Fibroblast of skin of abdomen (primary cell): ENCODE measurements at places on chromosomes 1 and 21.

GRCh38 chr1:99672038-99672437, 26.1 kb downstream of the PALMD start:
- no peak for DNase-seq

DNA sequence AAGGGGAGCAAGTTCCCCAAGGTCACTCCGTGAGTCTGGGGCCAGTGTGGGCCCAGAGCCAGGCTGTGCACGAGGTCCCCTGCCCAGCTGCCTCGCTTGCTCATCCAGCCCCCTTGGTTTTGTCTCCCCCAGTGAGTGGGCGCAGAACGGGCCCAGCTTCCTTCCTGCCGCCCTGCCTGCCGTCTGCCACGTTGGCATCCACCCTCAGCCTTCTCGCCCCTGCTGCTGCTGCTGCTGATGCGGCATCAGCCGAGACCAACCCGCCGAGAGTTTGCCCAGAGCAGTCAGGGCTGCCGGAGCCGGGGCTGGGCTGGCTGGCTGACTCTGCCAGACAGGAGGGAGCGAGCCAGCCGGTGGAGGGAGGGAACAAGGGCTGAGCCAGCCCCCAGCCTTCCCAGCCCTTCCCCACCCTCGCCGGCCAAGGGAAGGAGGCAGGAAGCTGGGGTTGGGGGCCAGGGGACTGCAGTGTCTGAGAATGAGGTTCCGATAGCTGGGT, 31.4 kb upstream of the WASF2 start:
- no peak for DNase-seq

DNA sequence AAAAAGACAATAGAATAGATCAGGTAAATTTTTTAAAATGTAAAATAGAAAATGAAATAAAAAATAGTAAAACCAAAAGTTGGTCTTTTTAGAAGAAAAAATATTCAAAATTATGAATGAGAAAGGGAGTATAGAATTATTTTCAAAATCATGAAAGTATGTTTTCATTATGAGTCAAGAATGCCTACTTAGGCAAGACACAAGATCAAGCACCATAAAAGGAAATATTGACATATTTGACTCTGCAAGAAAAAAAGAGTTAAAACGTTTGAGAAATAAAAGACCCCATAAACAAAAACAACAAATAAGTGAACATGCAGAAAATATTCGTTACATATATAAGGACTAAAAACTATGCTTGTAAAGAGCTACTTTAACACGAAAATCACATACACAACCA, 4.8 kb upstream of the COX20 start:
- no peak for DNase-seq

- DNase-seq = peak; percentile 43
Measured at GRCh38 chr1:234942012-234942332, 186.7 kb downstream of the TOMM20 start.

GRCh38 chr1:61123326-61123725, 41.0 kb downstream of the NFIA start:
- no peak for DNase-seq

GRCh38 chr1:33231166-33231565, 25.1 kb upstream of the ZNF362 start:
- no peak for DNase-seq
